ENCODE measurements at places on chromosomes 4 and X.

GRCh38 chrX:45360571-45360970 lies 159.9 kb upstream of the DIPK2B start:
- no peak for DNase-seq

GRCh38 chr4:134627366-134627765 lies 425.8 kb upstream of the PABPC4L start:
- DNase-seq = no peak

DNA sequence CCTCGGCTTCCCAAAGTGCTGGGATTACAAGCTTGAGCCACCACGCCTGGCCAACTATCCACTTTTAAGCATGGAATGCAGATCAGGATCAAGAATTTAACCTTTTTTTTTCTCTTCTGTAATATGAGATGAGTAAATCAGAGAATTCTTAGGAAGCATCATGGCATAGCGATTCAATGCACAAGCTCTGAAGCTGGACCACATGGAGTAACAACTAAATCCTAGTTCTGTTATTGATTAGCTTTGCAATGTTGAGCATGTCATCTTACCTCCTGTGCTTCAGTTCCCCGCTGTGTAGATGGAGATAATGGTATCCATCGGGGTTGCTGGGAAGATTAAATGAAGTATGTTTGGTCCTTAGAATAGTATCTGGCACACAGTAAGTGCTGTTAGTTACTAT lies 1.9 kb upstream of the SNX25 start:
- no peak for DNase-seq

DNA sequence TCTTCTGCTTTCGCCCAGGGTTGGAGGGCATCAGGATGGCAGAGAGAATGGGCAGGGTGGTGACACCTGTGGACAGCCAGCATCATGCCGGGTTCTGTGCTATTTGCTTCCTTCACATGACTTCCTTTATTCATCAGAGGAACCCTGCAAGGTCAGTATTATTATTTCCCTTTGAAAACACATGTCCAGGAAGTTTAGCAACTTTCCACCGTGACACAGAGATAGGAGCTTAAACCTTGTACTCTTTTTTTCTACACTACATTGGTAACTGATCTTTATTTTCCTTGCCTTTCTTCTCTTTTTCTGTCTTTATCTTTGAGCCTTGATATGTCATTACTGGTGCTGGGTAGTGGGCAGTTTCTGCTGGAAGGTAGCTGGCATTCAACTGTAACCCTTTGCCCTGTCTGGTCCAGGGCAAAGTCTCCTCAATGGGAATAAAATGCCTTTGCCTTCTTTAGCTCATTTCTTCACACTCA lies 5.0 kb upstream of the MGST2 start:
- DNase-seq = no peak

DNA sequence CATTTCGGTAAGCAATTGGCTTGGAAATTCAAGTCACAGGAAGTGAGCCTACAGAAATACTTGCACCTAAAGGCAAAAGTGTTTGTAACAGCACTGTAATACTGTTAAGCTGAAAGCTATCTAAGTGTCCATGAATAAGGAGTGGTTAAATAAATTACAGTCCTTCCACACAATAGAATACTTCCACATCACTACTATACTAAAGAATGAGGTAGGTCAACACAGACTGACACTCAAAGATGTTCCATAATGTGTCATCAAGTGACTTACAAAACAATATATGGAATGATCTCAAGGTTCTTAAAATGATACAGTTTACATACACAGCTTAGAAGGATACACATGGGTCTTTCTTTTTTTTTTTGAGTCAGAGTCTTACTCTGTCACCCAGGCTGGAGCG lies 27.0 kb downstream of the SLC10A6 start:
- no peak for DNase-seq

All from epithelial cell of proximal tubule (primary cell).